ENCODE measurements at places on chromosomes 12 and 14.

- DNase-seq, result no peak
These were observed 644 bp upstream of the PPP4R4 start for GRCh38 chr14:94173471-94173884.

GRCh38 chr12:85029456-85029855, 6.6 kb downstream of the TSPAN19 start:
- no peak for DNase-seq

DNA sequence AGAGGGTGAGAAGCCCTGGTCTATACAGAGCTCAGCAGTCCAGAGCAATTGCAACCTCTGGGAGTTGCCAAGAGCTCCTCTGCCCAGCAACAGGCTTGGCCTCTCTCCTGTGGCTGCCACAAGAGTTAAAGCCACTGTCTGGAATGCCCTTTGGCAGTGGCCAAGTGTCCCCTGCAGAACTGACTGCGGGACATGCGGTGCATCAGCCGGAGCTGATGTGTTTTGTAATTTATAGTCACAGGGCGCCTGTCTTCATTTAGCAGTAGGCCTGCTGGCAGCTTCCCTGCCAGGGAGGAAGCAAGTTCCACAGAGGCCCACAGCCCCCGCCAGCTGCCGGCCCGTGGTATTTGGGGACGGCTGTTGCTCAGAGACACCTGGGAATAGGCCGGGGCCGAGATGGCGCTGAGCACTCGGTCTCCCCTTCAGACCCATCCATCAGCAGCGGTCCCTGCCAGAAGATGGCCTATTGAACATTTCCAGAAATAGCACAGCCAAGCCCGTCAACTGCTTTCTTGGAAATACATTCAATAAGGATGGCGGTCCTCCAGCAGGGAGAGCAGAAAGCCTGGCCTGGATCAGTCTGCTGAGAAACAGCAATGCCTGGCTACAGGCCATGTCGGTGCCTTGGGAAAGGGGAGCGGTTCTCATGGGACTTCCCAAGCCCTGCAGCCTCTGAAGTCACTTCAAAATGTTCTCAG, 217.4 kb downstream of the CRADD start:
- no peak for DNase-seq

DNA sequence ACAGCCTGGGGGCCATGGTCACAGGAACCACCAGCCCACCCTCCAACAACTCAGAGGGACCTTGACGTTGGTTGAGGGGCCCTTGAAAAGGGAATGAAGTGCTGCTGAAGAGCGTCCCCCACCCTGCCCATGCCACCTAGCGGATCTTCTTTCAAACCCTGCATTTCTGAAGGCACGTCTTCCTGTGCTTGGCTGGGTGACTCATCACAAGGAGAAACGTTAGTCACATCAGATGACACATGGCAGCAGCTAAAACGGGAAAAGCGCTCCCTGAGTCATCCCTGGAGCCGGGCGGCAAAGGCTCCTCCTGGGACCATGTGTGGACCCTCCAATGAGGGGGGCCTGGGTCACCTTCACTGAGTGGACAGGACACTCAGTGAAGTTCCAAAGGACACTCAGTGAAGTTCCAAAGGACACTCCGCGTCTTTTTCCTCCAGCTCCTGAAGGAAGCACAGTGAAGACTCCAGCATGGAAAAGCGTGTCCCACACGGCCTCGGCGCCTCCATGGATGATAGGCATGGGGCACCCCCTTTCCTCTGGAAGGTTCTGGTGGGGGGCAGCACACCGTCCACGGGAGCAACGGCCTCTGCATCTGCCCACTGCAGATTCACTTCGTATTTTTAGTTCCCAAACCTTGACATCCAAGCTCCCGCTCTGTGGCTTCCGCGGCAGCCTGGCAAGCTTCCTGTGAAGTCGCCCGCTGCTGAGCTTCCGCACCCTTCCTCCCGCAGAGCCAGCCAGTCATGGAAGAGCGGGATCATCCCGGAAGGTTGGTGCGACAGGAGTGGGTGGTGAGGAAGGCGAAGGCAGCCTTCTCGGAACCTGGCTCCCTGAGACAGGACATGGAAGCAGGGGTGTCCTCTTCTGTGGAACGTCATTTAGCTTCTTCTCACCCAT, 383.4 kb downstream of the VRK1 start:
- DNase-seq, result no peak

DNA sequence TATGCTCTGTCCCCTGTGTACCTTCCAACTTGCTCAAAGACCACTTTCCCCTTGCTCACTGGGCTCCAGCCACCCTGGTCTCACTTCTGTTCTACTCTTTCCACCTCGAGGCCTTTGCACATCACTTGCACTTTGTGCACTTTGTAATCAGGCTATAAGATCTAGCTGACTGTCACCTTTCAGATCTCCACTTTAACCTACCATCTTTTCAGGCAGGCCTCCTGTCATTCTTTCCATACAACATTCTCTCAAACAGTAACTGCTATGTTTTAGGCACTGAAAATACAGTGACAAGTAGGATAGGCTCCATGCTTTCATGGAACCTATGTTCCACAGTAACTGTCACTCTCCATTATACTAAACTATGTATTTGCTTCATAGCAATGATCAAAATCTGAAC, 14.0 kb downstream of the CPM start:
- DNase-seq, result no peak

GRCh38 chr12:109573914-109574244, 285 bp downstream of the MVK start:
- DNase-seq, result no peak

DNA sequence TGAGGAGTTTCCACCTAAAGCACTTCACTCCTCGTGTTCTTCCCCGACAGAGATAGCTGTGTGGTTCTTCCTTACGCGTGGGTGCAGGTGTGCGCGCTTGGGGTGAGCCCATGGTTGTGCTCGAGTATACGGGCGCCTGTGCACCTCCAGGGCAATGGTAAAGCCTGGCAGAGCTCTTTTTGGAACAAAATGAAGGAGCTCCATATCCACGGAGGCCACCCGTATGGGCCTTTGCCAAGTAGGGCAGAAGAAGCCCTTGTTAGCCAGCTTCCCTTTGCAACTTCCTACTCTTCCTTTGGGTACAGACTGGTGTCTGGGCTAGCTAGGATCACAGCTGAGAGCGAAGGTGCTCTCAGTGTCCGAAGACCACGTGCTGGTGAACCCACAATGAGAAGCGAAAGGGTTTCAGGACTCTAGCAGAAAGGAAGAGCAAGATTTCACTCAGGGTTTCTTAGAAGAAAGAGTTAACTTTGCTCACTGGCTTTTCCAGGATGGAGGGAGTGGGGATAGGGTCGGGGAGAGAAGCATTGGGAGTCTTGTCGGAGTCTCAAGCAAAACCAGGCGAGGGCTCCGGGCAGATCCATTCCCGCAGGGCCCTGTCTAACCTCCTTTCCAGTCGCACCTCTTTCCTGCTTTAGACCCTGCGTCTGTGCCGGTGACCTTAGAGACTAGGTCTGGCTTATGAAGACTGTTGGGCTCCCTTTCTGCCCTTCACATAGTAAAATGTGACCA, 960 bp upstream of the LRFN5 start:
- DNase-seq, result no peak

GRCh38 chr14:56122301-56122700, 4.1 kb downstream of the PELI2 start:
- DNase-seq, result no peak

GRCh38 chr12:104372721-104373335, 69.3 kb downstream of the EID3 start:
- no peak for DNase-seq

- no peak for DNase-seq
These were observed 71.1 kb downstream of the PTCSC3 start for GRCh38 chr14:36105401-36105800.

DNA sequence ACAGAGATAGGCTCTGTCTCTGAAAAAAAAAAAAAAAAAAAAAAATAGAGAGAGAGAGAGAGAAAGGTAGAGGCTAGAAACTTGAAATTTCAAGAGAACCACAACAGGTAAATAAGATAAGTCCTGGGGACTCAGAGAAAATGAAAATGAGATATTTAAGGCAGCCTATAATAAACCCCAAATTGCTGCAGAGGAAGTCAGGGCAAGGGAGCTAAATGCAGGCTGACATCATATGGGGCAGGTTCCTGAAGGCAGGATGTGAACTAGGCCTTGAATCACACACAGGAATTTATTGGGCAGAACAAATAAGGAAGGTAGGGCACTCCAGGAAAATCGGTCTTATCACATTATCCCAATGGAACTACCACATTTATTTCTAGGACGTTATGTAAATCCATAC, 54.9 kb upstream of the NUDT4 start:
- DNase-seq, result no peak

GRCh38 chr14:99636487-99636886, 8.4 kb upstream of the HHIPL1 start:
- DNase-seq, result no peak

GRCh38 chr12:114846771-114847170, 162.8 kb upstream of the TBX3 start:
- DNase-seq, result no peak

DNA sequence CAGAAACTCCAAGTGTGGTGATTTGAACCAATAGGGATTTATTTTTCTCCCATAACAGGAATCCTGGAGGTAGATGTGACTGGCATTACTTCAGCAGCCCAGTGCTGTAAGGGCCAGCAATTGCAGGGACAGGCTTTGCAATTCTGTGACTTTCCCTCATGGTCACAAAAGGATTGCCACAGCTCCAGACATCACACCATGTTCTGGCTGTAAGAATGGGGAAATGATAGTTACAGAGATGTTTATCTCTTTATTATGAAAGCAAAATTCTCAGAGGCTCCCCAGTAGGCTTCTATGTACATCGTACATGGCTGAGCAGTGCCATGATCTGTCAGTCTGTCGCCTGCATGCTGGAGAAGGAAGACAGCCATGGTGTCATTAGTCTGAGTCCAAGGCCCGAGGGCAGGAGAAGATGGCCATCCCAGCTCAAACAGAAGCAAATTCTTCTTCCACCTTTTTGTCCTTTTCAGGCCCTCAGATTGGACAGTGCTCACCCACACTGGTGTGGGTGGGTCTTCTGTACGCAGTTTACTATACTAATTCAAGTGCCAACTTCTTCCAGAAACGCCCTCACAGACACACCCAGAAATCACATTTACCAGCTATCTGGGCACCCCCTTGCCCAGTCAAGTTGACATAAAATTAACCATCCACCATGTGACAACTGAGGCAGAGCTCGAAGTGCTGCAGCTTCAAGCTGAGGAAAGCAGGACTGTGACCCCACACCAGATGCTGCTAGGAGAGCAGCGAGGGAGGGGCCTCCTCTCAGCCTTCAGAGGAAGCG, 17.2 kb downstream of the ZBTB42 start:
- DNase-seq, result no peak

GRCh38 chr14:65348137-65348536, 64.4 kb upstream of the FUT8 start:
- DNase-seq, result no peak

DNA sequence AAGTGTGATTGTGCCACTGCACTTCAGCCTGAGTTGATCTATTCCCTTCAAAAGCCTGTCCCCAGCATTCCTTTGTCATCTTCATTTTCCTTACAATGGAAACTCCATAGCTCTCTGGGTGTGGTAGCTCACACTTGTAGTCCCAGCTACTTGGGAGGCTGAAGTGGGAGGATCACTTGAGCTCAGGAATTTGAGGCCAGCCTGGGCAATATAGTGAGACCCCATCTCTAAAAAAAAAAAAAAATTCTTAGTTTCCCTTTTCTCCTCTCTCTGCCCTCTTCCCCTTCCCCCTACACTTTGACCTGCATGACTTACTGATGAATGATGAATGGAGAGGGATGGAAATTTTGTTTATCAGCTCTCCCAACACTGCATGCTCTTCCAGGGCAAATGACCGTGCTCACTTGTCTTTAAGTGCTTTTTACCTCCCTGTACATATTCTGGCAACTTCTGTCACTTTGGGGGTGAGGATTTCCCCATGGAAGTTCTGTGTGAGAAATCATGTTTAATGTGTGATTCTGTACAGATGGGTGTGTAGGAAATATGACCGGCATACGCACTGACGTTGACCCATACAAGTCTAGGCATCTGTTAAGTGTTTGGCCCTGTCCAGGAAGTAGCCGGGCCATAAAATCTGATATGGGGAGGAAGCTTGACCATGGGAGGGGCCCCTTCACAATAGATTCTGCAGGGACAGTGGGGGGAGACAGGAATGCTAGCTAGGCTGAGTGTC, 65.4 kb downstream of the ZFP36L1 start:
- DNase-seq, result no peak
